ENCODE measurements at places on chromosomes 2 and 18. TPM values are rescaled to one million over a fixed set of nuclear protein-coding genes. Genes with fewer than 3 reads are reported as not detected.

DNA sequence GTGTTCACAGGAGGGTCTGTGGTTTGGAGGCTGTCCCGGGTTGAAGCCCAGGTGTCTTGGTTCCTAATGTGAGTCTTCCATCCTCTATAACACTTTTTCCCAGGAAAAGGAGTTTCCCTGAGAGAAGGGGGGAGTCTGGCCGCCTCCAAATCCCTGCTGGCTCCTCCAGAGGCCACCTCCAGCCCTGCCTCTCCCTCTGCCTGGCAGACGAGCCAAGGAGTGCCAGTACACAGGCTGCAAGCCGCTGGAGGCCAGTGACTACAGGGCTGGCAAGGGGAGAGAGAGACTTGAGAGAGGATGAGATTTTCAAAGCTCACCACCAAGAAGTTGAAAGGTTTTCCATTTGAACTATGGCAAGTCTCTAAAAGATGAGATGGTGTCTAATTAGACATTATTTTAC is 154.2 kb upstream of the ID2 start:
- H3K4me3 ChIP-seq: no peak overlapping the region
- H3K36me3 ChIP-seq: no peaks in the 10 kb centered on the region
- H3K27me3 ChIP-seq: no peaks in the 10 kb centered on the region

- no peaks in the 10 kb centered on the region for H3K4me1 ChIP-seq
- no peaks in the 10 kb centered on the region for H3K27me3 ChIP-seq
- DNase-seq: no peak
- no peak overlapping the region for H3K27ac ChIP-seq
These were observed 216.3 kb downstream of the RNF144A start for GRCh38 chr2:7133521-7133920.

DNA sequence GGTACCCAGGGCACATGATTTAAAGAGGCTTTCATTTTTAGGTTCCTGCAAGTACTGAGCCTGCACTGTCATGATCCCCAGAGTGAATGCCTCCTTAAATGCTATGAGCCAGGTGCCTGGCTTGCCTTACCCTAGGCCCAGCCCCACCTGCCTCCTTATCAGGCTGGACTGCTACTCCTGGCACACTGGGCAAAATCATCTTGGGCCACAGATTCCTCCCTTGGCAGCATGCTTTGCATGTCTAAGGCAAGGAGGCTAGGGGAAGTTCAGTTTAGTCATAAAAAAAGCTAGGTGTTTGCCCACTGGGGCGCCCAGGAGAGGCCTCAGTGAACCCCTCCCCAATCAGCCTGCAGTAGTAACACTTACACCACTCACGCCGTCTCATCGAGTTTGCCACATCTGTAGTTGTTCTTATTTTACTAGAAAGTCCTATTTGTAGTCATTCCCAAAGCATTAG is 45.1 kb downstream of the LBH start:
- no peaks in the 10 kb centered on the region for H3K36me3 ChIP-seq
- H3K4me3 ChIP-seq: no peak overlapping the region
- DNase-seq: no peak
- no peak overlapping the region for H3K27ac ChIP-seq
- H3K27me3 ChIP-seq: no peaks in the 10 kb centered on the region

GRCh38 chr2:189072036-189072435 is 97.9 kb downstream of the COL3A1 start:
- H3K27ac ChIP-seq: no peak overlapping the region
- H3K4me1 ChIP-seq: no peaks in the 10 kb centered on the region
- no peaks in the 10 kb centered on the region for H3K27me3 ChIP-seq
- no peak overlapping the region for H3K4me3 ChIP-seq
- DNase-seq: no peak

TNFAIP6 gene
- total RNA-seq: 1.5 TPM

Measured in SJSA1 (cell line).